ENCODE measurements at places on chromosomes 13 and 19.

DNA sequence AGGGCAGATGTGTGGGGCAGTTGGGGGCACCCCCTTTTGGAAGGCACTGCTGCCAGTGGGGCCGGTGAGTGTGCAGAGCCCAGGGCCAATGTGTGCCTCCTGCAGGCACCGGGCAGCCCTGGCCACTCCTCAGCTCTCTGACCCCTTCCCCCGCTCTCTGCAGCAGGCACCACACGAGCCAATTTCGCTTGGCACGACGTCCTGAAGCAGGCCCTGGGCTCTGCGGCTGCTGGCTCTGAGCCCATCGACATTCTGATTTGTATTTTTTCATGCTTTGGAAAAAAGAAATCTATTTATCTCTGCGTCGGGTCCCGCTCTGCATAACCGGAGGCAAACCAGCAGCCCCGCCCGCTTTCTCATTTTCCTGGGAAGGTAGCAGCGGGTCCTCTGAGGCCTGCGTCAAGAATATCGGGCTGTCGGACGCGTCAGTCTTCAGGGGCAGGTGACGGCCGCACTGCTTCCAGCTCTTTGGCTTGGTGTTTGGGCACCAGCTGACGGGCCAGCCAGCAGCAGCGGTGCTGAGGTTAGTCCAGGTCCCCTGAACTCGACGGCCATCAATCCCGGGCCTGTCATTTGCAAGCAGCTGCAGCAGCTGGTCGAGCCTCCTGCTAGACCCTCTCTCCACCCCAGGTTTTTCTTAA, 134.3 kb downstream of the KDM4B start:
- no peak for DNase-seq

DNA sequence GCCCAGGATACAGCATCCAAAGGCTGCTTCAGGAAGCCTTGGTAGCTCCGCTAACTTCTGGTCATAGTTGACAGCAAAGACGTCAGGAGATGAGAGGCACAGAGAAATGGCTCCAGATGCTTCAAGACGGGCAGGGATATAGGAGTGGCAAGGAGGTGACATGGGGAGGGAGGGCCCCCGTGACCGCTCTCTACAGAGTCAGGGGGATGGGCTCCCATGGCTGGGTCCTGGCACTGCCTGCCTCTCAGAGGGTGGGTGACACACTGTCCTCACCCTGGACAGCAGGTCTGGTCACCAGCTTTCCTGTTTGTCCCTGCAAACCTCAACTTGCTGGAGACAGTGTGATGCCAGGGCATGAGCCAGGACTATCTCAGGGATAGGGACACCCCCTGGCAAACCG, 10.3 kb upstream of the ZNF14 start:
- no peak for DNase-seq

DNA sequence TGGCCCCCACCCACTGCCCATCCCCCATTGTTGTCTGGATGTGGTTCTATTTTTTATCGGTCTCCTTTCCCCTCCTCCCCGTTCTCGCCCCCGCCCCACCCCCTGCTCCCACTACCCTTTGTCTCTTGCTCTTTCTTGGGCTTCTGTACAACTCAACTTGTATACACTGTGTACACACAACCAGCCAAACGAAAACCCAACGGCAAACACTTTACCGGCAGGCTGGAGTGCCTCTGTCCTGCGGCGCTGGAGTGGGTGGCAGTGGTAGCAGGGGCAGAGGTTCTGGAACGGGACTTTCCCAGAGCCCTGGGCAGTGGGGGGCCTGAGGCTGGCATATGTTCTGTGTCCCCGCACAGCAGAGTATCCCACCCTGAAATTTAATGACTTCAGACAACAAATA, 13.7 kb downstream of the RRAS start:
- DNase-seq: no peak

GRCh38 chr19:33578697-33579096, 43.1 kb upstream of the CHST8 start:
- DNase-seq: no peak

- no peak for DNase-seq
Measured at GRCh38 chr13:30065181-30065580, 214.8 kb upstream of the UBL3 start.

DNA sequence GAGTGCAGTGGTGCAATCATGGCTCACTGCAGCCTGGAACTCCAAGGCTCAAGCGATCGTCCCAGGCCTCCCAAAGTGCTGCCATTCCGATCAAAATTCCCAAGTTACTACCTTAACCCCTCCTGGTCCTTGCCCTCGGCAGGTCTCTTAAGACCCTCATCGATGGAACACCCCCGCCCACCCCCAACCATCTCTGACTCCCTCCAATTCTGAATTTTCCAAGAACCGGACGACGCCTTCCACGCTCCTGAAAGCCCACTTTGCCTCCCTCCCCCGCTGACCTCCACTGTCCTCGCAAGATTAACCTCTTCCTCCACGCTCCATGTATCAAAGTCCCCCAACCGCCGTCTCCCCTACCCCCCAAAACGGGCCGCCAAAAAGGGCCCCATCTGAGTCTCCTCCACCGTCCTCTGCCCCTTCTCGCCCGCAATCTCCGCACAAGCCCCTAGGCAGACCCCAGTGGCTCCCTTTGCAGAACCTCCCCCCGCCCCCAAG, 539 bp downstream of the DAPK3 start:
- DNase-seq: no peak

GRCh38 chr13:49373716-49374115, 70.1 kb downstream of the CAB39L start:
- DNase-seq: no peak

- DNase-seq: no peak
Measured at GRCh38 chr19:54462047-54462654, 1.4 kb downstream of the LENG9 start.

- DNase-seq: no peak
Measured at GRCh38 chr13:91450913-91451312, 52.5 kb downstream of the GPC5 start.

DNA sequence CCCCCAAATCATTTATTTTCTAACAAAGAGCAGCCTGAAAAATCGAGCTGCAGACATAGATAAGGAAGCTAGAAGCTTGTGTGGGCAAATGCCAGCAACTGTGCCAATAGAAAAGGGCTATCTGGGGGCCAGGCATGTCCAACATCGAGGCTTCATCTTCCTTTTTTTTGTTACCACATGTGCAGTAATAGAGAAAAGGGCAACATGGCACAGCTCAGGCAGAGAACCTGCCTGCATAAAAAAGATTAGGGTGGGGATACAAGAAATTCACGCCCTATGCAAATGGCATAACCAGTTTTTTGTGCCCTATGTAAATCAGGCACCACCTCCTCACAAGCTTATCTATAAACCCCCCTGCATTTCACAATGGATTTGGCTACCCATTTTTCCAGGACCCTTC, 60.4 kb upstream of the ABCC4 start:
- DNase-seq: no peak

DNA sequence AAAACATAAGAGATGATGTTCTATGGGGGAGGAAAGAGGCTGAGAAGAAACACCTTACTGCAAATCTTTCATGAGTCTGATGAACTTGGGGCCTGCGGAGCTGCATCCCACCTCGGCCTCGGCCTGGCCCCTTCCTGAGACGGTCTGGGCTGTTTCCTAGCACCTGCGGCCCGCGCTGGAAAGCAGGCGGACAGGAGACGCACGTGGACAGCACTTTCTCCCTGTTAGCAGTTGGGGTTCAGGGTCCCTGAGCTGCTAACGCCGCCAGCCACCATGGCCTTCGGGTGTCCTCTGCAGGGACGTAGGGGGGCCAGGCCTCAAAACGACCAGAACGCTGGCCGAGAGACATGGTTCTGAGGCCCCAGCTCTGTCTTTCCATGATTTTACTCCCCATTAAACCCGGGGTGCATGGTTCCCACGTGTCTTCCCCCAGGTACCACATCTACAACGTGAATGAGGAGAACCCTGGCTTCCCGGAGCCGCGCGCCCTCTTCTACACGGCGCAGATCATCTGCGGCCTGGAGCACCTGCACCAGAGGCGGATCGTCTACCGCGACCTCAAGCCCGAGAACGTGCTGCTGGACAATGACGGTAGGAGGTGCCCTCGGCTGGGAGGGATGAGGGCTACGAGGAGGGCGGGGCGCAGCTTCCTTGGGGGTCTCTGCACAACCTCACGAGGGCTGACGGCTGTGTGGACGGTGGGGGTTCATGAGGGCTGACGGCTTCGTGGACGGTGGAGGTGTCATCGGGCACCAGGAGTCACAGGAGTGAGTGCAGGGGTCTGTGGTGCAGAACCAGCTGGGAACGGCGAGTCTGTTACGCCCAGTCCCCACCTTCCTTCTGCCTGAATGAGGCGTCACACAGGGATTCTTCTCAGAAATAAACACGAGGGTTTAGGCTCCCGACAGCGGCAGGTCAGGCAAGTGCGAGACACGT, 4.3 kb downstream of the GRK1 start:
- DNase-seq: no peak

DNA sequence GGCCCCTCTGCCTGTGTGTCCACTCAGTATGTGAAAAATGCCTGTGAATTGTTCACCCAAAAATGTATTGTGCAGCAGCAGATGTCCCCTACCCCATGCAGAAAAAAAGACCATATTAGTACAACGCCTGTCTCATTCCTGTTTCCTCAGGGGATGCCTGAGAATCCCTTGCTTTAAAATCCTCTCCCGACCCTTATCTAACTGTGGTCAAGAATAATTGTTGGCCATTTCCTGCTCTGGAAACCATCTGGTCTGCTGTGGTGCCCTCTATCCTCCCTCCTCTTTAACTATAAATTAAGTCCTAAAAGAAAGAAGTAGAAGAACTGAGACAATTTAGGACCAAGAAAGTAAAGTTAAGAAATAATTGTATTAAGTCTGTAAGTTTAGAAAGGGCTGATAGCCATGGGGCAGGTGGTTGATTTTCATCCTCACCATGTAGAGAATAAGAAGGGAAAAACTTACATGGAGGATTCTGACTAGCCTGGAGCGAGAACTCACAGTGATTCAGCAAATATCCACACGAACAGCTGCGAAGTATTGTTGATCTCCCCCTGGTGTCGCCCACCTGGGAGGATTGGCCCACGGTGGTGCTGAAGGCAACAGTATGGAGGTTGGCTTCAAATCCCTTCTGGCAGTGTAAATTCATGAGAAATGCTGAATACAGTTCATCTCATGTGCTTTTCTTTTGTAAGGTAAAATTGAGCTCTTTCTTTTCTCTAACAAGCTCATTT, 85.6 kb downstream of the COL4A2 start:
- DNase-seq: no peak

DNA sequence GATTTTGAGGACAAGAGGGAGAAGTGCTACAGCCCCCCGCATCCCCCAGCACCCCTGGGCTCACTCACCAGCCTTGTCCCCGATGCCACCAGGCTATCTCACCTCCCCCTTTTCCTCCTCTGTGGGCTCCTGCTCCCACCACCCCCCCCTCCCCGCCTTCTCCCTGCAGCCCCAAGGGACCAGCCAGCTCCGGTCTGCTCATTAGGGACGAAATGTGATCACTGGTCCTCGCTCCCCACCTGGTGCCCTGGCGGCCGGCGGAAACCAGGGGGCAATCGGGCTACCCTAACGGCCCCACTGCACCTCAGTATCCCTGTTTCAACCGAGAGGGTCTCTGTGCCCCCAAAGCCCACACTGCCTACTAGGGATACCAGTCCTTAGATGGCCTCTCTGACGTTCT, 2.7 kb downstream of the GPR4 start:
- no peak for DNase-seq

DNA sequence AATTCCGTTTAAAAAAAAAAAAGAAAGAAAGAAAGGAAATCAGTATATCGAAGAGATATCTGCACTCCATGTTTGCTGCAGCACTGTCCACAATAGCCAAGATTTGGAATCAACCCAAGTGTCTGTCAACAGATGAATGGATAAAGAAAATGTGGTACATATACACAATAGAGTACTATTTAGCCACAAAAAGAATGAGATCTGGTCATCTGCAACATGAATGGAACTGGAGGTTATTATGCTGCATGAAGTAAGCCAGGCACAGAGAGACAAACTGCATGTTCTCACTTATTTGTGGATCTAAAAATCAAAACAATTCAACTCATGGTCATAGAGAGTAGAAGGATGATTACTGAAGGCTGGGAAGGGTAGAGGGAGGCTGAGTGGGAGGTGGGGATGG, 16.3 kb downstream of the ZNF565 start:
- no peak for DNase-seq

DNA sequence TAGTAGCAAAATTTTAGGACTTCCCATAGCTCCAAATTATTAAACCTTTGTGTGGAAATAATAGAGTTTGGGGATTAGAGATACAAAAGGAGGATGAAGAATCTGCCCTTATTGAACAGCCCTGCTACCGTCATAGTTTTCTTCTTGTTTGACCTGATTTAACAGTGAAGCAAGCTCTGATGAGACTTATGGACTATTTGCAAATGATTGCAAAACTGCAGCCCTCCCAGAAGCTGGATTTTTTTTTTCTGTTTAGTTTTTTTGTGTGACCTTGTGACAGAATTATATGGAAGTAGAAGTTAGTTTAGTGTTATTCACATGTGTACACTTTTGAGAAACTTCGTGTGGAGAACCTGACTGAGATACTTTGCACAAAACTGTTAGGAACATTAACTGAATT, 267.8 kb downstream of the KCNRG start:
- DNase-seq: no peak

DNA sequence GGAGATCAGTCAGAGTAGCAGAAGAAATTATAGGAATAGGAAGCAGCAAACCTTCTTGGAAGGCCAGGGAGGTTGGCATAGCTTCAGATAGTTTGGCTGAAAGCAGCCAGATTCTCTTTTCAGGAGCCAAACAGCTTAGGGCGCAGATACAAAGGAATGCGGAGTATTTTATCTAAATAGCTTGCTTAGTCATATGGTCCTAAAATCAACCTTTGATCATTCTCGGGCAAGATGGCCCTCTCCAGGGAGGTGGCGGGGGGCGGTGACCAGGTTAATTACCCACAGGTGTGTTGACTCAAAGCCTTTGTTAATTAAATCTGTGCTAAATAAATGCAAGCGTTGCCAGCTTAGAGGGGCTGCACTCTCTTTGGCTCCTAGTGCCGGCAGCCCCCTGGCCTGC, 12.5 kb upstream of the NCR1 start:
- no peak for DNase-seq

DNA sequence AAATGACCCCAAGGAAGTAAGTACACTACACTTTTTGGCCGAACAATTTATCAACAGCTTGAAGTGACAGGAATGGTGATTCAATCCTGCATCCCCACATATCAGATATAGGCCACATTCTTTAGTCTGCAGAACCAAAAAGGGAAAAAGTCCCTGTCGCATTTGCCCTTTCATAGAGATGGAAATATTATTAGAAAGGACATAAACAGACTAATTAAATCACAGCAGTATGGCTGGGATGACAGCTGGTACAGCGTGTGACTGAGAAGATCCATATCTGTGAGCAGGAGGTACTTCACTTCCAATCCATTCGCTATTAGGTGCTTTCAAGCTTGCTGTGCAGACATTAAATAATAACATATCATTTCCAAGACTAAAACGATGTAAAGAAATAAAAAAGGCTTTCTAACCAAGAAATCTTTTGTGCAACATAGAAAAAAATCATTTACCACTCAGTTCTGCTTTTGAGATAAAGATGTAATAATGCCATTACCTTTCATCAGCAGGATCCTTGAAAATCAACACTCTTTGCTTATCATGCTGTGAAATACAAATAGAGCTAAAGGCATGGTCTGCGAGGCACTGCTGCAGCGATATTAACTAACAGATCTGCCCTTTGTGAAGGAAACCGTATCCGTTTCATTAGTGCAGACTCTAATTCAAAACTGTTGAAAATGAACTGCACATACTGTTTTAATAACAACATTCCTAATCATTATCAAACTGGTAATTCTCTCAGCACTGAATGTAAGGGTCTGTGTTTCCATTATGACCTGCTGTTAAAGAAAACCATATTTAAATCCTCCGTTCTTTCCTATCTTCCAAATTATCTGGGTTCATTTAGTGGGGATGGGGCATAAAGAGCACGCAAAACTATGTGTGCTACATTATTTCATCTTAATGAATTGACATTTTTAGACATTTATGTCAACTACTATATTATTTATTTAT, 245.6 kb downstream of the DACH1 start:
- no peak for DNase-seq
